ENCODE measurements at places on chromosomes 2 and 18.
A peak's percentile ranks its signal among the peaks of the same experiment; 100 is the strongest.

DNA sequence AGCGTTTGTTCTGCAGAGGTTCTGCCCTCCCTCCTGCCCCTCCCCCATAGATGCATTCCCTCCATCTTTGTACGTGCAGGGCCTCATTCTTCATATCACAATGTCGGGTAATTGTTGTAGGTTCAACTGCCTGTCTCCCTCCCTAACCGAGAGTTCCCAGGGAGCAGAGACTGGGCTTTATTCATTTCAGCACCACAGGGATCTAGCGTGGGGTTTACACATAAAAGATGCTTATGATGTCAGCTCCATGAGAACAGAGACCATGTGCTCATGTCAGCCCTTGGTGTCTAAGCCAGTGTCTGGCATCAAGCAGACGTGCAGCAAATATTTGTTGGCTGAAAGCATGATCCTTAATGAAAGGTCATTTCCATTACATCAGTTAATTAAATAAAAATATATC is 298.9 kb upstream of the TRIB2 start:
- DNase-seq, result no peak

DNA sequence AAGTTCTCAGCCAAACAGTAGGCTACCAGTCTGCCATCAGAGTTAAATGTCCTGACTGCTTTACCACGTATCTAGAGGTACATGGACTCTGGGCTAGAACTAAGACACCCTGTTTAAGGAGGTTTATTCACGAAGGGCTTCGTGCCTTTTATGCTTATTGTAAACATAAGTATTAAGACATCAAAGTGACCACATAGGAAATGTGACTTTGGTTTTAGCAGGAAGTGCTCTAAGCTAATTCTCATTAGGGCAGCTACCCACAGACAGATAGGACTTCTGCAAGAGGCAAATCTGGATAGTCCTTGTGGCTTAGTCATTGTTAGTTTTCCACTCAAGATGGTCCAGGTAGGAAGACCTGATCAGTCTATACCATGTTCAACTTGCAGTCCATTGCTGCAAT is 233.3 kb upstream of the MGAT5 start:
- no peak for DNase-seq

DNA sequence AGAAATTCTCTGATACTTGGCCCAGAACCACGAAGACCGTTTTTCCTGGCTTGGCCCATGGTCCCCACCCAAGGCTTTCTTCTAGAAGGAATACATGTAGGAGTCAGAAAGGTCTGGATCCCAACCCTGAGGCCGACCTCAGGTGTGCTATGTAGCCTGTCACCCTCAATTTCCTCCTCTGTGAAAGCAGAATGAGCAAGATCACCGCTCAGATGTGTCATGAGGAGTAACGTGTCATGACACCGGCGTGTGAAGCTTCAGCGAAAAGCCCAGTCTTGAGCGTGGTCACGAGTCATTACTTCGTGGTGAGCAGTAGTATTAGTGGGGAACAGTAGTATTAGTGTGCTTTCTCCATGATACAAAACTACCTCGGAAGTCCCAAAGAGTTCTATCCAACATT is 103.4 kb downstream of the ALPK2 start:
- DNase-seq, result peak; percentile 59

GRCh38 chr2:113823716-113824595 is 65.9 kb upstream of the ACTR3 start:
- DNase-seq, result no peak

GRCh38 chr2:289362-290089 is 1.6 kb upstream of the ALKAL2 start:
- no peak for DNase-seq

DNA sequence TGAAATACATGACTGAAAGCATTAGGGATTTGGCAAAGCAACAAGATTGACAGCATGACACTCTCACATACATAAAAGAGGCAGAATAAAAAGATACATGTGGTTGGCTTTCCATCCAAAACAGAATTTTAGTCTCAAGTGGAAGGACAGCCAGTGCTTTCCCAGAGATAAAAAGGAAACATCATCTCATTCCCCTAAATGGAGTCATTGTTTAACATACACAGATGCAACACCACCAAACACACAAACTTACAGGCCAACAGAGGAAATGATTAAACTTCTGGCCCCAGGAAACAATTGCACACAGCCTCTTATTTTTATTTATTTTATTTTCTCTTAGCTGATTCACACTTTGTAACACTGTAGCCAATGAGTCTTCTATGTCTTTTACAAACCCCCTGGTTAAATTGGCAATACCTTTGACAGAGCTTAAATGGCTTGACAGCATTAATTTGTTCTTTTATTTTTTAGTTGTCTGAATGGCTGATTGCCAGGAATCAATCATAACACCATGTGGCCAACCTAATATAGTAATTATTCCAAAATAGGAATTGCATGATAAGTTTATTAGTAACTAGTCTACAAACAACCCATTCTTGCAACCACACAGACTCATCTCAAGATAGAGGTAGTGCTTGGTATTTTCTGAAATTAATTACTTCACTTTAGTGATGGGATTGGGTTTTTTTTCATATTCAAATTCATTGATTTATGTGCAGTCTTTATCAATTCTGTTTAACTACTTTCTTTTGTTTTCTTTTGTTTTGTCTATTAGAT is 190.5 kb downstream of the RND3 start:
- no peak for DNase-seq

DNA sequence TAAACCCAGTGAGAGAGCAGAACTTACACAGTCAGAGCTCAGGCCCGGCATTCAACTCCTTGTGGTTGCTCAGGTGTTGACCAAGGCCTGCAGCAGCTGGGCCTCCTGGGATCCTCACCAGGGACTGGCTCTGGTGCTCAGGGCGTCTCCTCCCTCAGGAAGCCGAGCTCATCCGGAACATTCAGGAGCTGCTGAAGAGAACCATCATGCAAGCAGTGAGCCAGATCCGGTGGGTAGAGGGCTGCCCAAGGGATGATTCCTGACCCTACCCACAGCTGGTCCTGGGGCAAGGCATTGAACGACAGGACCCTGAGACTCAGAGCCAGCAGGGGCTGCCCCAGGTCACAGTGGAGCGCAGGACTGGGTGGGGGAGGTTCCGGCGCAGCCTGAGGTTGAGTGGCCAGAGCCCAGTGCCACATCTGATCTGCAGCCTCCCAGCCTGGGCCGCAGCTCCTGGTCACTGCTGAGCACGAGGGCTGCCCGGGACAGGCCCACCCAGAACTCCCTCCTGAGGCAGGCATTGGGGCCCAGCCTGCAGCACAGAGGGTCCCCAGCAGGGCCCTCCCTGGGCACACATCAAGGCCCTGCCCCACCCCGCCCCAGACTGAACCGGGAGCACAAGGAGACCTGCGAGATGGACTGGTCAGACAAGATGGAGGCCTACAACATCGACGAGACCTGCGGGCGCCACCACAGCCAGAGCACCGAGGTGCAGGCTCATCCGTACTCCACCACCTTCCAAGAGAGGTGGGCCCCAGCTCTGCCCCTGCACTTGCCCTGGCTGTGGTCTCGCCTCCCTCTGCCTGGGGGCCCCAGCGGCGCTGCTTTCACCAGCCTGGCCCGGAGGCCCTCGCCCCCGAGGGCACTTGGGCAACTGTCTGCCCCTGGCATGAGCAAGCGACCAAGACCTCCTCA is 2.4 kb downstream of the TEKT4 start:
- no peak for DNase-seq
